ENCODE measurements at places on chromosomes 7 and 10.
A peak's percentile ranks its signal among the peaks of the same experiment; 100 is the strongest.

DNA sequence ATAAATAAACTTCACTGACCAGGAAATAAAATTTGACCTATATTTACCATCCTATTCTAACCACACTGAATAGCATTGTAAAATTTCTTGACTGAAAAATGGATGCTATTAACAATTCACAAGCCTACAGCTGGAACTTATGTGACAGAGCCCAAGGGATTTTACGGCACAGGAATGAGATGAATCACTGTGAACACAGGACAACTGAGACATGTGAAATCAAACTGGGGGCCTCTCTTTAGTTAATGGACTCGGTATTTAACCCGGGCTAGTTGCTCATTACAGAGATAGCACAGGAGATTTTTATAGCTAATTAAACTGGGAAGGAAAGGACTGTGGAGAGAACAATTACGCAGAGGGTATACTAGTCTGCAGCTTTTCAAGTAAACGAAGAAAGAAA, 100.6 kb downstream of the MICU1 start:
- peak; percentile 47 for DNase-seq

- DNase-seq, result no peak
Observed at GRCh38 chr7:85114342-85114741, 72.5 kb downstream of the SEMA3D start.

- no peak for DNase-seq
Observed at GRCh38 chr10:4623757-4624420, 202.1 kb upstream of the AKR1E2 start.

GRCh38 chr7:101457001-101457750, 94.5 kb downstream of the COL26A1 start:
- peak; percentile 28 for DNase-seq

- no peak for DNase-seq
Observed at GRCh38 chr7:154746571-154747360, 256.2 kb downstream of the PAXIP1 start.

GRCh38 chr10:19014034-19014433, 34.6 kb upstream of the MALRD1 start:
- DNase-seq, result no peak

DNA sequence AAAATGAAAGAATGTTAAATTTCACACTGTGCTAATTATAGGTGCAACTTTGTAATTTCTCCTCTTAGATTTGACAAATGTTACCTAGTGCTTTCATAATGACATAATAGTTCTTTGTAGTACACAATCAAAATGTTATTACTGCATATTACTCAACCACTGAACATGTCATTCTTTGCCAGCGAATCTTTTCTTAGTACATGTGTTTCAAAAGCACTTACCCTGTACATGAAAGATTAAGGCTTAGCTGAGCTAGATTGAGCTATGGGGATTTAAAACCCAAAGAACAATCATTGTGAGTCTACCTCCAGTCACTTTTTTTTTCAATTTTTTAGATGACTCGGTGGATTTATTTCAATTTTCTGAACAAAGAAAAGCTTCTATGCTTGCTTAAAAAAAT, 123.5 kb upstream of the FERD3L start:
- DNase-seq, result no peak

DNA sequence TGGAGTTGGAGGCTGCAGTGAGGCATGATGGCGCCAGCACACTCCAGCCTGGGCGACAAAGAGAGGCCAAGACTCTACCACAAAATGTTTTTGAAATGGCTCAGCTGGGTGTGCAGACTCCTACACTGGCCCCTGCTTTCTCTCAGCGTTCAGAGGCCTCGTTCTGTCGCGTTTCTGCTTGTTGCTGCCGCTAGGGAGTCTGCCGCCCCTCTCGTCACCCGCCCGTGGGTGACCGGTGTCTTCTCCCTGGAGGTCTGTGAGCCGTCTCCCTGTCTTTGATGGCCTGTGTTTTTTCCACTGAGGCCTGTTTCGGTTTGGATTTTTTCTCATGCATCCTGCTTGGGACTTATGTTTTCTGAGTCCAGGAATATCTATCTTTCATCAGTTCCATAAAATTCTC, 23.6 kb upstream of the UNCX start:
- no peak for DNase-seq

DNA sequence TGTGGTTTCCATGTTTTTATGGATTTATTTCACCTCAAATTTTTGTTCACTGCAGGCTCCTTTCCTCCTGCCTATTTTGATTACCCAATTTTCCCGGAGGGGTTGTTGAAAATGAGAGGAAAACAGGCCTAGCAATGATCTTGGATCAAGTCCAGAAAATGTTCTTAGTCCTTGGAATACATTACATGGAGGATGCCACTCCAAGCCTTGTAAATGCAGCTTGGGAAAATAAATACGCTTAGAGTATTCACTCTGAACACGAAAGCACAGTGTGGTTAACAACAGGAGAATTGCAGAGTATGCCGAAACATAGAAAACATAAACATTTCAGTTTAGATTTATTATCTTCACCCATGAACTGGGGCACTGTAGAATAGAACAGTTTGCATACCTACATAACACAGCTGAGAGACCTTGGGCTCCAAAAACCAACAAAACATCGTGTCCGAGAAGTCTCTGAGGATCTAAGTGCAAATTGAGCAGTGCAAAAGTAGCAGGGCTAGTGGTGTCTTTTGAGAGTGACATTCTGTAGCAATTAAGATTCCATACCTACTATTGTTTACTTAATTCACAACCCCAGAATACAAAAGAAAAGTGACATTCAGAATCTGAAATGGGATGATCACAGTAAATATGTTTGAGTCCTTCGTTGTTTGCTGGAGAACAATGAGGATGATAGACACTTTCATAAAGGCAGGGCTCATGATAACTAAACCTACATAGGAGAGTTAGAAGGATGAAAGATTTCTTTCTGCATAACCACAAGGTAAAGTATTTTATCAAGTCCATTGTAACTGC, 7.6 kb upstream of the CD36 start:
- no peak for DNase-seq

- DNase-seq, result no peak
Observed at GRCh38 chr10:102781090-102781920, 37.6 kb downstream of the WBP1L start.

DNA sequence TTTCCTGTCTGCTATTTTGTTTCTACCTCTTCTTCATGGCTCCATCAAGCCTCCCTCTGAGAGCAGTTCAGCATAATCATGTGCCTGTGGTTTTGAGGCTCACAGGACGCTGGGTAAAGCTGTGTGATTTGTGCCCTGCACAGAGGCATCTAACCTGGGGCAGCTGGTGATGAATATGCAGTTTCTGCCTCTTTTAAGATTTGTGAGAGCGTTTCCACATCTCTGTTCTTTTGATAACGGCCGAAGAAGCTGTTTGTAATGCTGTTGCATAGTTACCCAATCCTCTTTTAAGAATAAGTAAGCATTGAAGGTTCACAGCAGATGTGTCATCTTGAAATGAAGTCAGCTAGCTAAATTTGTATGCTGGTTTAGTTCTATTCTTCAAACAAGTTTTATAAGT, 45.2 kb downstream of the PNLIPRP3 start:
- DNase-seq, result no peak

DNA sequence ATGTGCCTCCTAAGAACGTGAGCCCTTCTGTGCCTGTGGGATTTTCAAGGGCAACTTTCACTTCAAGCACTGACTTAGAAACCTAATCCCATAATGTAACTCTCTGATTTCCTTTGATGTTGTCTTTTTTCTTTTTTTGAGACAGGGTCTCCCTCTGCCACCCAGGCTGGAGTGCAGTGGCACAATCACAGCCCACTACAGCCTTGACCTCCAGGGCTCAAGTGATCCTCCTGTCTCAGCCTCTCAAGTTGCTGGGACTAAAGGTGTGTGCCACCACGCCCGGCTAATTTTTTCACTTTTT, 64.4 kb upstream of the GSDME start:
- DNase-seq, result no peak

- no peak for DNase-seq
Observed at GRCh38 chr7:17140406-17140805, 158.0 kb upstream of the AHR start.

DNA sequence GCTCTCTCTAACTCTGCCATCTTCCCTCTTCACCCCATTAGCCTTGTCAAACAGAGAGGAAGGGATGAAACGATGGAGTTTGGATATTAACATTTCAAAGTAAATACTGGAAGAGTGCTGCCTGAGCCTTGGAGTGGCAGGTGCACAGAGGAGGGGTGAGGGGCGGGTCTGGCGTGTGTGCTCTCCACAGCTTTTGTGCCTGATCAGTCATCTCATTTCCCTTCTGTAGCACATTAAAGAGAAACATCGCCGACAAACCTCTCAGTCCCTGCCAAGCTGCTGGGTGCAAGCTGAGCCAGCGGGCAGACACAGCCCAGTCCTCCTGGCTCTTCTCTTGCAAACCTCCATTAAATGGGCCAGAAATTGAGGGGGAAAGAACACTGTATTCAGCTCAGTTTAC, 76.2 kb downstream of the SLIT1 start:
- no peak for DNase-seq

GRCh38 chr7:125828153-125828700, 898.6 kb upstream of the POT1 start:
- no peak for DNase-seq

- DNase-seq, result peak; percentile 72
Observed at GRCh38 chr10:127243490-127244272, 47.3 kb upstream of the INSYN2A start.

GRCh38 chr10:104040862-104041789, 44.6 kb downstream of the COL17A1 start:
- no peak for DNase-seq

DNA sequence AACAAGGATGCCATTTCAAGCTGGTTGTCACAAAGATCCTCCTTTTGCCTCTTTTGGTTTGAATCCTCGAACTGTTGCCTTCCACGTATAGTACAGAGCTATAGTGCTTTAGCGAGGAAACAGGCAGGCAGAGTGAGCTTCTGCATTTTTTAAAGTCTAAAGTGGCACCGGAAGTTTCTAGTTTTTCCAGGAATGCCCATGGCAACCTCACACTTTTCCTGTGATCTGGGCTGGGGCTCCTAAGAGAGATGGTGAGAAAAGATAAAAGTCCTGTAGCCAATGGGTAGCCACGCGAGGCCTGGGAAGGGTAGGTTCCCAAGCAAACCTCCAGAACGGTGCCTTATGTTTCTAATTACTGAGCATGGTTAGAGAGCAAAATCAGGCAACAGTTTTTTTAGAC, 76.7 kb downstream of the CALD1 start:
- no peak for DNase-seq

DNA sequence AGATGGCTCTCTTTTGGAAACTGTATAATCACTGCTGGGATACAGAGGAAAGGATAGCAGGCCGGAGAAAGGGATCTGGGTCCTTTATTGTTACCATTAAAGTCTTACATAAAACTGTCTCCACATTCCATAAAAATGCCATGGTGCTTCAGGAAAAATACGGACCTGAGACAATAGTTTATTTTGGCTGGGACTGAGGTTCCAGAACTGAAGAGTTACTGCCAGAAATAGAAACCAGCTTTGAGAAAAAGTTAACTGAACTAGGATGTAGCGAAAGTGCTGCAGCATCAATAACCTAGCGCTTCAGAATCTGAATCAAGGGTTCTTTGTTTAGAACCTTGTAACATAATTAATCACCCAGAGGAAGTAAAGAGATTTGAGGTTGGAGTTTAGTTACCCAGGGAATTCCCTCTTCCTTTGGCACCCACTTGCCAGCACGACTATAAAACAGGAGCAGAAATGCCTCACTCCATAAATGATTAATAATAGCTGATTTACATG, 38.0 kb downstream of the MEOX2 start:
- DNase-seq, result no peak

DNA sequence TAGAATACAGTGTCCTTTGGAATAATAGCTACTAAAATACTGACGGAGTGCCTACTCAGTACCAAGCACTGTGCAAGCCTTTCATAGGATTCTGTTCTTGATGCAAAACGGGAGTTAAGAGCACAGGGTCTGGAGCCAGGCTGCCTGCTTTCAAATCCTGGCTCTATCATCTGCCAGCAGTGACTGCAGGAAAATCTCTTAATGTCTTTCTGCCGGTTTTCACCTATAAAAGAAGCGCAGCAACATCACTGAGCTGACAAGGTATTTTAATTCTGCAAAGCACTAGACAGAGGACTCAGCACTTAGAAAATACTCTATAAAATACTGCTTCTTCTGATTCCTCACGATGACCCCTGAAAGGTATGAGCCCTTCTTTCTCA, 659 bp downstream of the FIGNL1 start:
- no peak for DNase-seq

DNA sequence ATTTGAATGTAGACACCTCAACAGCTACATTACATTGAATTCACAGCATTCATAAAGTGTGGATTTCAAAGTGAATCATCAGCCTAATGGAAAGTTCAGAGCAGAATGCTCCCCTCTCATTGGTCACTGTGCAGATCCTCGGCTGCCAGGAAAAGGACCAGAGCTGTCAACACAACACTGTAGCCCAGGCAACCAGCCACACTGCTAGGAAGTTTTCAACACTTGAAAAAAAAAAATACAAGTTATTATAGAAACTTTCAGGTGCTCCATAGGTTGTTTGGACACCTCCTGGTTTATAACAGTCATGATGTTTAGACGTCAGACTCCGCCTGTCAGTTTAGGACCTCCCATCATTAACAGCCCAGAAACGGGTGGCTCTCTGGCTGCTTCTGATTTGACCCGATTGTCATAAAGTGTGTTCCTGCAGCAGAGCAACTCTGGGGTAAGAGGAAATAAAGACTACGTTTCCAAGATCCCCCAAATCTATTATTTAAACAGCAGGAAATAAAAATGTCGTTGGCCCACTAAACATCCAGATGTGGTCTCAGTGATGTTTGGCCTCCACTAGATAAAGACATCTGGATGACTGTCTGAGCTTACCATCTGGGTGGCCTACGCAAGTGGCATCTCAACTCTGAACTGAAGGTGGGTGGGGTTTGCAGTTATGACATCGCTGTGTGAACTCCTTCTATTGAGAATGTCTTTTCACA, 117.4 kb downstream of the CABCOCO1 start:
- DNase-seq, result peak; percentile 65

GRCh38 chr7:70756789-70757188, 375.2 kb upstream of the GALNT17 start:
- DNase-seq, result no peak

DNA sequence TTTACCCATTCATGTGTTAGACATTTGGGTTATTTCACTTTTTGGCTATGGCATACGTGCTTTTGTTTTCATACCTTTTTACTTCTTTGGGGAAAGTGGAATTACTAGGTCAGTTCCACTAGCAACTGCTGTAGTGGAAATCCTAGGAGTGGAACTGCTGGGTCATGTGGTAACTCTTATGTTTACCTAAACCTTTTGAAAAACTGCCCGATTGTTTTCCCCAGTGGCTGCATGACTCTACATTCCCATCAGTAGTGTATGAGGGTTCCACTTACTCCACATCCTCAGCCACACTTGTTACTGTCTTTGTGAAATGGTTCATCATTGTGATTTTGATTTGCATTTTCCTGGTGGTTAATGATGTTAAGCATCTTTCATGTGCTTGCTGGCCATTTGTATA, 82.3 kb downstream of the TAX1BP1 start:
- DNase-seq, result no peak

- DNase-seq, result no peak
Observed at GRCh38 chr7:157654350-157654749, 317.5 kb downstream of the DNAJB6 start.

DNA sequence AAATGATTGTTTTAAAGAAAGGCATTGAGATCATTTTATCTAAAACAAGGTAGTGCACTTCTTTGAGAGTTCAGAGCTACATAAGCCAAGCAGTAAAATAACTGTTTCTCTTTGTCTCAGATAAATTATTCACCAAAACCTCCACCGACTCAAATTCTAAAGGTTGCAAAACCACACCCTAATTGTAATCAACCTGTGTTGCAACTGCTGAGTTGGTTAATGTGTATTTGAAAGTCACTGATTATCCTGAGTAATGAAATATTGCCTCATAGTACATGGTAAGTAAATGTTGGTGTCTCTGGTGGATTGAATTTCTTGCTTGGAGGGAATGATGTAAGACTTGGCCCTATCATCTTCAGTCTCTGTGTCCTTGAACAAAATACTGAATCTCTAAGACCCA, 35.9 kb upstream of the CYP2C9 start:
- DNase-seq, result peak; percentile 18

Measured in ACHN (cell line).